HFF-Myc (cell line): ENCODE measurements at places on chromosomes 3 and 15.

- no peak for DNase-seq
These were observed 40.8 kb upstream of the MED12L start for GRCh38 chr3:151044706-151045105.

DNA sequence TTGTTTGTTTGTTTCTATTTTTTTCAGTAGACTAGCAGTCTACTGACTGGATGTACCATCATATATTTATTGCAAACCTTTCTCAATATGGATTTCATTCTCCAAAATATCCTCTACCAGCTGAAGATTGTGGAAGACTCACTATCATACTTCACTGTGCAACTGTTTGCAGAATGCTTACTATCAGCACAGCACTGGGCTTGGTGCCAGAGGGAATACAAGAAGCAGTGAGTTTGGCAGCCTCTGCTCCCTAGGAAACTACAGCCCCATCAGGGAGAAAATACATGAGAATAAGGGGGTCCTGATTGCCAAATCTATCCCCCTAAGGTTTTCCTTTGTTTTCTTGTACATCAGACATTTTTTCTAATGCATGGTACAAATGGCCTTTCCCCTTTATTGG lies 27.5 kb downstream of the AQP9 start:
- no peak for DNase-seq

DNA sequence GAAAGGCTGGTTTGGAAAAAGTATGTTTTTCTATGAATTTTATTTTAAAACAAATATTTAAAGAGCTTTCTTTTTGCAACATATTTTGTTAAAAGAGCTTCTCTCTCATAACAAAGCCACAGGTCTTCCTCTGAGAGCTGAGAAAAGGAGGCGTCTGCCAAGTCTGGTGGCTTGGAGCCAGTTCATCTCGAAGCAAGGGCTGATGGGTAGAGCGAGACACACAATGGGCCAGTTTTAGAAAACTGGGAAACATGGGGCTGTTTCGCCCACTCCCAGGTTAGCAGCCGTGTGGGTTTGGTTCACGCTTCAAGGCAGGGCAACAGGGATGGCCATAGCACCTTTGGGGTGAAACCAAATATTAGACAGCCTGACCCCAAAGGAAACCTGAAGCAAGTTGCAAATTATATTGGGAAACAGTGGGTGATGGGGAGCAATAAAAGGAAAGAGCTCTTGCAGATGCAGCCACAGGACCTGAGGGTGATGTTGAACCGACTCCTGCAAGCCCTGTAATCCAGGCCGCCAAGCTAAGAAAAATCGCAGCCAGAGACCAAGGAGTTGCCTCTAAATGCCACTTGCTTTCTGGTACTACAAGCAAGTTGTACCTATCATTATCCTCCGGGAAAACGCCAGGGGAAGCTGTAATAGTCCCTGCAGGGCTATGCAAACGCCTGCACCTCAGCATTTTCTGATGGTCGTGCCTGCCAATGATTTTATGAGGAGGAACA lies 88.4 kb upstream of the GALNT15 start:
- DNase-seq: no peak

DNA sequence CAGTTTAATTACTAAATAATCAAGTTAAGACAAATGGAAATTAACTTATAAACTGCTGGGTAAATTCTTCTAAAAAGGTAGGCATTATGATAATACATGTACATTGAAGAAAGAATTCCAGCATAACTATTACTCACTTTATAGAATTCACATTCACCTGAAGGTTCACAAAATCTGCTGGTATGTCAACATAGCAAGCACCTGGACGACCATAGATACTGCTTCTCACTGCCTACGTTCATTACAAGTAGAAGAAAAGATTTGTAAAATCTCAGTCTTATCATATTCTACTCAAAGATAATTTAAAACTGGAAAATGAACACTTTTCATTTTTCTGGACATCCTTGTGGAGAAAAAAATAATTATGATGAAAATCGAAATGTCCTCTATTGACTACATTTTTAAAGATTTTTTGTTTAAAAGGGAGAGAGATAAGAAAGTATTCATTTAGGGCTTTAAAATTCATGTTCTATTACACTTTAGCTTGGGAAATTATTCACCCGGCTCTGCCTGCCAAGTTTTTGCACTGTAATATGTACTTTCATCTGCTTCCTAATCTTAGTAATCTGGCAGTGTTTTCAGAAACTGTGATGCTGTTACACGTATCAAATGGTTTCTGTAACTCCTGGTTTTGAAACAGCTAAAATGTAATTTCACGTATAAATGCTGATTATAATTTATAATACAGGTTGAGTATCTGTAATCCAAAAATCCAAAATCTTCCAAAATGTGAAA lies 16.1 kb downstream of the HACL1 start:
- no peak for DNase-seq

GRCh38 chr3:168073842-168074605 lies 21.7 kb downstream of the GOLIM4 start:
- no peak for DNase-seq

GRCh38 chr3:122918576-122919290 lies 108.8 kb downstream of the SEMA5B start:
- no peak for DNase-seq

DNA sequence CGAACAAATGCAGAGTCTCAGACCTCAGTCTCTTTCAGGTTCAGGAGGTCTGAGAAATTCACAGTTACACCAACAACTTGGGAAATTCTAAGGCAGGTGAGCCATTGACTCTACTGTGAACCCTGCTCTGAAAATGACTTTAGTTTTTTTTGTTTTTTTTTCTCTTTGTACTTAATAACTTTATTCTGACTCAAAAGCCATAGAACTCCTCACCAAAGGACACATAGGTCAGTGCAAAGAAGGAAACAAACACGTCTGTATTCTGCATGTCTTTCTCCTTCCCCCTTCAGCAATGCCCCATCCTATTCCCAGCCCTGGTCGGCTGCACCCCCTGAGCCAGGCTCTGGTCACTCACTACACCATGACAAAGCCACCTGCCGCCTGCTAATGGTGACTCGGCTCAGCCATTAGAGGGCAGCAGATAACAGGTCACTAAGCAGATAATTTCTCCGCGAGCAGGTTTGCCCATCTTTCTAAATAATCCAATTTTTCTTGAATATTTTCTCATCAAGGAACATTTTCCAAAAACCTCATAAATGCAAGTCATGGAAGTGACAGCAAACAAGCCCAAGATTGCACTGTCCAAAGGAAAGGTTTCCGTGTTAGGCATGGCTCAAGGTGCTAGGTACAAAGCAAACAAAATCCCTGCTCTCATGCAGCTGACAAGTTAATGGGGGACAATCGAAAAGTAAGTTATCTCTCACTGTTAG lies 37.7 kb downstream of the TM4SF4 start:
- DNase-seq: no peak

- no peak for DNase-seq
These were observed 26.5 kb upstream of the CP start for GRCh38 chr3:149247929-149248691.

DNA sequence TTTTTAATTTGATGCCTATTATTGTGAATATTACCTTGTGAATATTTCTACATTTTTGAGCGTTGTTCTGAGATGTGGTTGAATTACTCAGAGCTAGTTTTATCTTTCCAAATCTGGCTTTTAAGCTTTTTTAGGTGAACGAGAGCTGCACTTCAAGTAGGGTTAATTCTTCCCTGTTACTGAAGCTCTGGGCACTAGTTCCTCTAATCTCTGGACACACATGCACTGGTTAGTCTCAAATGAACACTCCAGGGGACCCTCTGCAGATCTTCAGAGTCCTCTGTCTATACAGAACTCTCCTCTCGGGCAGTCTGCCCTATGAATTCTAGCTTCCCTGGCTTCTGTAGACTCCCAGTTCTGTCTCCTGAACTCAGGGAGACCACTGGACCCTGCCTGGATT lies 237.5 kb upstream of the TBC1D5 start:
- DNase-seq: no peak

- no peak for DNase-seq
These were observed 51.2 kb downstream of the MDFIC2 start for GRCh38 chr3:70261283-70261682.

DNA sequence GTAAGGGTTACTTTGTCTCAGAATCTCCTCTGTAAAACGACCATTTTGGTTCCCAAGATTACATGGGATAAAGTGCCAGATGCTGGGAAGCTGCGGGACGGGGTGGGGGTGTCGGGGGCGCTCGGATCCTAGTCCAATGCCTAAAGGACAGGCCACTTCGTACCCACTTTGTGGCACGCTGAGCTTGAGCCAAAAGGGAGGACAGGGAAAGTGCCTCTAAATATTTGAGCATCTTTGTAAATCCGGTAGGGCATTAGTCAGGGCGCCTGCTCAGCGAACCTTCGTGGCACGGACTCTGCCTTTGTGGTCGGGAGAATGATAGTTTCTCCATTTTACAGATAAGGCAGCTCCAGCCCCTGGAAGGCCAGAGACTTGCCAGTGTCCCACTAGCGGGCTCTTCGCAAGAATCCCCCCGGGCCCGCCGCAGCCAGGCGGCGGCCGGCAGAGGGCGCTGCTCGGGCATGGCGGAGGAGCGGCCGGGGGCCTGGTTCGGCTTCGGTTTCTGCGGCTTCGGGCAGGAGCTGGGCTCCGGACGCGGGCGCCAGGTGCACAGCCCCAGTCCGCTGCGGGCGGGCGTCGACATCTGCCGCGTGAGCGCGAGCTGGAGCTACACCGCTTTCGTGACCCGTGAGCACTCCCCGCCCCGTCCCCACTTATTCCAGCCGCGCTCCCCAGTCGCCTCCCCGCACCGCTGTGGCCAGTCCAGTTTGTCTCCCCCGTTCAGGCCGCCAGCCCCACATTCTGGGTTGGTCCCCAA lies 1.8 kb downstream of the RCCD1 start:
- peak; percentile 31 for DNase-seq

- DNase-seq: no peak
These were observed 29.3 kb downstream of the PDIA5 start for GRCh38 chr3:123096126-123096525.

GRCh38 chr15:30877070-30877469 lies 26.6 kb upstream of the FAN1 start:
- no peak for DNase-seq

- DNase-seq: no peak
These were observed 101.8 kb upstream of the TBC1D5 start for GRCh38 chr3:17844236-17844635.

- no peak for DNase-seq
These were observed 83.9 kb upstream of the MYO5C start for GRCh38 chr15:52379395-52380106.
